Neural progenitor cell (in vitro differentiated cells): ENCODE measurements at places on chromosomes 13 and 19.

DNA sequence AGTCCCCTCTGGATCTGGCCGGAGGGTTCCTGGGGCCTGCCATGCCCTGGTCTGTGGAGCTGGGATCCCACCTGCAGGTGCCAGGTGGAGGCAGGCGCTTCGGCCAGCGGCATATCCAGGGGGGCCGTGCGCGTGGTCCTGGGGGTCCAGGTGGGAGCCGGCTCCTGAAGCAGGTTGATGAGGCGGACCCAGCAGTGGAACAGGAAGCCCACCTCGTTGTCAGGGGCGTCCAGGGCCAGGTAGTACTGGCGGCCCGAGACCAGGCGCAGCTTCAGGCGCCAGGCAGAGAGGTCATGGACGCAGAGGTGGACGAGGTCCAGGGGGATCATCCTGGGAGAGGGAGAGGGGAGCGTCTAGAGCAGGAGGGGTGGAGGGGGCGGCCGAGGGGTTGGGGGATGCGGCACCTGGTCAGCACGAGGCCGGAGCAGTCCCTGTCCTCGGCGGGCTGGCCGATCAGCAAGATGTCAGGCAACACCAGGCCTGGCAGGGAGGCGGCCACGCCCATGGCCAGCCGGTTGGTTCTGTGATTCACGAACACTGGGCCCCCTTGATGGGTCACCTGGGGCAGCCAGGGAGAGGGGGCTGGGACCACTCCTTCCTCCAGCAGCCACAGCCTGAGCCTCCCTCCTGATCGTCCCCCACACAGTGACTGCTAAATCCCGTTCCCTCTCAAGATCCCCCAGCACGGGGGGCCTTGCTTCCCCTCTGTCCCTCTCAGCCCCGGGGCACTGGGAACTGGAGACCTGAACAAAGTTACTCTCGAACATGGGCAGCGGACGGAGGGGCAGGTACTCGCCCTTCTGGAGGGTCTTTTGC is 678 bp downstream of the GARIN5B start:
- DNase-seq, result no peak

GRCh38 chr19:1882089-1882785 is 3.1 kb downstream of the ABHD17A start:
- DNase-seq, result peak; percentile 36

DNA sequence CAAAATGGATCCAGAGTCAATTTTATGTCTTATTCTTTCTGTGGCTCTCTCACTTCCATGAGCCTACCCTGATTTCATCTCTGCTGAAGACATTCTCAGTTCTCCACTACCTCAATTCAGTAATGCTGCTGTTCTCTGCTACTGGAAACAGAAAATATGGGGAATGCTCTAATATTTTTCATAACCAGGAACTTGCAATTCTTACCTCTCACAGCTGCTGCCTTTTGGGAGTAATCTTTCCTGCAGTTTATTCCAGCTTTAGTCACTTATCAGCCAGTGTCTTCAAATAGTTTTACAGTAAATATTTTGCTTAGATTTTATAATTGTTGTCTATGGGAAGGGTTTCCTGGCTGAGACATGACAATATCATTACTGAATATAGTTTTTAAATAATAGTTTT is 145.1 kb upstream of the UFM1 start:
- no peak for DNase-seq

- no peak for DNase-seq
These were observed 4.6 kb downstream of the DEDD2 start for GRCh38 chr19:42212886-42213285.

DNA sequence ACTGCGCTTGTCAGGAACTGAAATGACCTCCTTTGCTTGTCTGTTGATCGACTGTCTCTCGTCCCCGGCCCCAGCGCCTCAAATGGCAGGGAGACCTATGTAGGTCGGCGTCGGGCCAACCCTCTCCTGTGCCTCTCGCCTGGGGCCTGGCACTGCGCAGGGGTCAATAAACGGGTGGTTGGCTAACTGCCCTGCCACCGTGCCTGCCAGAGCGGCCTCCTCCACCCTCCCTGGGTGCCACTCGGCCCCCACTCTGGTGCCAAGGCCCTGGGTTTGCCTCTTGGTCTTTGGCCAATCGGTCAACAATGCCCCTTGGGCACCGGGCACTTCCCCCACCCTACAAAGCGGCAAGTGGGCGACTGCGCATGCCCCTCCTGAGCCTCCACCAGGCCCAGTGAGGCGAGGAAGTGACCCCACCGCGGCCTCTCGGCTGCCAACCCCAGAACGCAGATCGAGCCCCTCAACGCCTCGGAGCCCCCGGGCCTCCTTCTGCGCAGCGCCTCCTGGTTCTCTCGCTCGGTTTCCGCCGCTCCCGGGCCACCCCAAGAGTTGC is 1.1 kb downstream of the KEAP1 start:
- DNase-seq, result peak; percentile 54

DNA sequence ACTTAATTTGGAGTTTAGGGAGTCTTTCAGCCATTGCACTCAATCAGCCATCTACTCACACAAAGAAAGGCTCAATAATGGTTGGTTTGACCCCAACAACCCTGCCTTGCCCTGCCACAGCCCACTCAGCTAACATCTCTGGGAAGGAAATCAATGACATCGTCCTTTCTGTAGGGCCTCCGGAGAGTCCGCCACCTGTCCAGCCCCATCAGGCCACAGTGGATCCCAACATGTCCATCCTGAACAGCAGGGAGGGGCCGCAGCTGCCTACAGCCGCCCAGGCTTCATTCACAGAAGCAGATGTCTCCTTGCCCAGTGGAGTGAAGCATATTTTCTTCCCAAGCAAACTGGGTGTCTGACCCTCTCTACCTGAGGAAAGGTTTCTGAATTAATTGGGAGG is 4.2 kb upstream of the CDX2 start:
- DNase-seq, result no peak
